Uterus (tissue), 4 donors: ENCODE measurements at places on chromosomes 2 and 18. TPM values are rescaled to one million over a fixed set of nuclear protein-coding genes. Genes with fewer than 3 reads are reported as not detected.

RNF138 gene
- 23.8 TPM for total RNA-seq

- H3K27ac ChIP-seq, result no peak overlapping the region
- H3K4me3 ChIP-seq, result no peak overlapping the region
- H3K36me3 ChIP-seq, result no peaks in the 10 kb centered on the region
- no peaks in the 10 kb centered on the region for H3K4me1 ChIP-seq
- no peaks in the 10 kb centered on the region for H3K27me3 ChIP-seq
- no peak for DNase-seq
Measured at GRCh38 chr18:40274618-40275196, 1680.3 kb upstream of the PIK3C3 start.

GRCh38 chr2:108385411-108386071 lies 7.8 kb downstream of the SULT1C4 start:
- no peaks in the 10 kb centered on the region for H3K36me3 ChIP-seq
- H3K4me1 ChIP-seq, result no peaks in the 10 kb centered on the region
- no peak overlapping the region for H3K4me3 ChIP-seq
- no peaks in the 10 kb centered on the region for H3K27me3 ChIP-seq
- no peak for DNase-seq

ZNF385B gene
- 0.41 TPM for total RNA-seq

DNA sequence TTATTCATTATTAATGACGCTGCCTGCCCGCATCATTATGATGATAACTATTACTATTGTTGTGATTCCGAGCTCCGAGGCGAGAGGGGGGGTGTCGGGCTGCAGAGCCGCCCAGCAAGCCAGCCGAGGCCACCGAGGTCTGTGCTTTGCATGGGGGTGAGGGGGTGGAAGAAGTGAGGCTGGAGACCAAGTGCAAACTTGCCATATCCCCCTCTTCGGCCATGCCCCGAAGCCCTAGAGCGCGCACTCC lies 3.6 kb downstream of the BCL11A start:
- H3K4me3 ChIP-seq, result peak overlapping the region; percentile 26
- no peaks in the 10 kb centered on the region for H3K36me3 ChIP-seq
- DNase-seq, result no peak
- H3K4me1 ChIP-seq, result peaks cover 29% of the 10 kb centered on the region

CYP27C1 gene
- total RNA-seq, result 1.2 TPM

FBXO36 gene
- total RNA-seq, result 0.88 TPM

DNA sequence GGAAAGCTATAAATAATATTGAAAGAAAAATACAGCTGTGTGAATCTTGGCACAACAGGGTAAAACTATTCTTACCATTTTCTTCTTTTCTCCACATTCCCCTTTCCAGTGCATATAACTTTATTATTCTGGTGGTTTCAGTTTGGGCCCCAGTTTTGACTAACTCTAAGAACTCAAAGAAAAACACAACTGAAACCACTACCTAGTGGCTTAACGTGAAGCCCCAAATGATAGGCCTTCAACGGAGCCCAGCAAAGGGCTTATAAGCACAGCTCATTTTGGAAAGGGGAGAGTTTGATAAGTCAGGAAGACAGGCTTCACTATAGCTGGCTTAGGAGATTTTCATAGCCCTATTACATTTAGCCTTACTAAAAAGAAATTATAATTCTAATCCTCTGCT lies 62.4 kb downstream of the PPP1R1C start:
- no peak overlapping the region for H3K27ac ChIP-seq
- no peaks in the 10 kb centered on the region for H3K4me1 ChIP-seq
- no peak overlapping the region for H3K4me3 ChIP-seq
- no peak for DNase-seq
- H3K27me3 ChIP-seq, result no peaks in the 10 kb centered on the region

DNA sequence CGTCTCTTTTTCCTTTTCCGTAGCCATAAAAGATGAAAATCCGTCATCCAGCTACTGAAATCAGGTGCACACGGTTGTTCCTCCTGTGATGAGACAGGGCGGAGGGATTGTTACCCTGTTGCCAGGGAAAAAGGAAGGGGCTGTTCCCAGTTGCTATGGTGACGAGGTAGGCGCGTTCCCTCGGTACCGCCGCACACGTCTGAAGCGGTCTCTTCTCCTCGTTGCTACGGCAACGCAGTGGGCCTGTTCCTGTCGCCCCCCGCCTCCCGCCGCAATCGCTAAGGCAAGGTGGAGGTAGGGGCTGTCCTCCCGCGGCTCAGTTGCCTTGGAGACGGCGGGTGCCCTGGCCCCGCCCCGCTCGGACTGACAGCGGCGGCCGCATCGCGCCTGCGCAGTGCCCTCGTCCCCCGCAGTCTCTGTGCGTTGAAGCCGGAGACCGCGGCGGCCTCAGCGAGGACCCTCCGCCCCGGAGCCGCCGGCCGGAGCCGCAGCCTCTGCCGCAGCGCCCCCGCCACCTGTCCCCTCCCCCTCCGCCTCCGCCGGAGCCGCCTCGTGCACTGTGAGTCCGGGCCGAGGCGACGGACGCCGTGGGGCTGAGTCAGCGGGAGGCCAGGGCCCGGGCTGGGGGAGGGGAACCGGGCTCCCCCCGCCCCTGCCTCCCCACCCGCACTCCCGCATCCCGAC lies at the start of gene MAPRE3:
MAPRE3 (plus strand) TSS at position 394 of the 684 bp plus-strand sequence. CDS start 51,582 bp downstream, outside the sequence.
- no peaks in the 10 kb centered on the region for H3K27me3 ChIP-seq
- peak within 1 kb of the TSS; percentile 73 for H3K4me3 ChIP-seq
- peak within 1 kb of the TSS; percentile 91 for H3K27ac ChIP-seq
- H3K36me3 ChIP-seq, result no peaks in the 10 kb centered on the region
- H3K4me1 ChIP-seq, result peaks cover 6% of the 10 kb centered on the region

GRCh38 chr2:102558463-102558862 lies 60.9 kb upstream of the SLC9A2 start:
- H3K36me3 ChIP-seq, result no peaks in the 10 kb centered on the region
- H3K4me1 ChIP-seq, result no peaks in the 10 kb centered on the region
- no peak overlapping the region for H3K4me3 ChIP-seq
- DNase-seq, result no peak

- no peaks in the 10 kb centered on the region for H3K36me3 ChIP-seq
- H3K27me3 ChIP-seq, result no peaks in the 10 kb centered on the region
- H3K4me3 ChIP-seq, result no peak overlapping the region
- no peaks in the 10 kb centered on the region for H3K4me1 ChIP-seq
- H3K27ac ChIP-seq, result no peak overlapping the region
- no peak for DNase-seq
Measured at GRCh38 chr2:140643761-140644187, 1487.0 kb downstream of the LRP1B start.

GRCh38 chr2:10260130-10260529 lies 42.6 kb upstream of the HPCAL1 start:
- no peaks in the 10 kb centered on the region for H3K4me1 ChIP-seq
- H3K27ac ChIP-seq, result no peak overlapping the region
- no peak for DNase-seq
- H3K27me3 ChIP-seq, result no peaks in the 10 kb centered on the region
- H3K4me3 ChIP-seq, result no peak overlapping the region
- no peaks in the 10 kb centered on the region for H3K36me3 ChIP-seq

- H3K4me1 ChIP-seq, result no peaks in the 10 kb centered on the region
- no peak for DNase-seq
- no peak overlapping the region for H3K4me3 ChIP-seq
- H3K27ac ChIP-seq, result no peak overlapping the region
- H3K36me3 ChIP-seq, result no peaks in the 10 kb centered on the region
Measured at GRCh38 chr2:3151153-3151918, 226.3 kb downstream of the EIPR1 start.

DNA sequence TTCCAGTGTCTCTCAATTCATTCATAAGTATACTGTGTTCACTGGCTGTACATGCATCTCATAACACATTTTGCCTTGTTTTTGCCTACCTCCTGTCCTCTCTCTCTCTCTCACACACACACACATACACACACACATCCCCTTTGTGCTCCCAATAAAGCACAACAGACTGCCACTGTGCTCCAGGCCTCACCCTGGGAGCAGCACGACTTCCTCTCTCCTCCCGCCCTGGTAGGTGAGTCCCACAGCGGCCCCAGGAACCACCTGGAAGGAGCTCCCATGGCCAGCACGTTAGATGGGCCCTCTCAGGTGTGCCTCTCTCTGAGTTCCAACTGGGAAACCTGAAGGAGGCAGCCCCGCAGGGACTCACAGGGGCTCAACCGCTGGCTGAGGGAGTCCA lies 65.4 kb downstream of the MARCHF4 start:
- H3K27me3 ChIP-seq, result no peaks in the 10 kb centered on the region
- no peaks in the 10 kb centered on the region for H3K36me3 ChIP-seq
- DNase-seq, result no peak
- H3K4me1 ChIP-seq, result no peaks in the 10 kb centered on the region
- H3K4me3 ChIP-seq, result no peak overlapping the region
- H3K27ac ChIP-seq, result no peak overlapping the region

GRCh38 chr2:237160271-237160919 lies 74.7 kb downstream of the COPS8 start:
- peaks cover 6% of the 10 kb centered on the region for H3K4me1 ChIP-seq
- no peaks in the 10 kb centered on the region for H3K27me3 ChIP-seq
- no peaks in the 10 kb centered on the region for H3K36me3 ChIP-seq
- H3K27ac ChIP-seq, result peak overlapping the region; percentile 79
- DNase-seq, result no peak

- H3K36me3 ChIP-seq, result no peaks in the 10 kb centered on the region
- no peak overlapping the region for H3K27ac ChIP-seq
- no peak for DNase-seq
- H3K4me1 ChIP-seq, result no peaks in the 10 kb centered on the region
- H3K4me3 ChIP-seq, result no peak overlapping the region
- no peaks in the 10 kb centered on the region for H3K27me3 ChIP-seq
Measured at GRCh38 chr2:136086253-136087016, 31.5 kb downstream of the CXCR4 start.

DNA sequence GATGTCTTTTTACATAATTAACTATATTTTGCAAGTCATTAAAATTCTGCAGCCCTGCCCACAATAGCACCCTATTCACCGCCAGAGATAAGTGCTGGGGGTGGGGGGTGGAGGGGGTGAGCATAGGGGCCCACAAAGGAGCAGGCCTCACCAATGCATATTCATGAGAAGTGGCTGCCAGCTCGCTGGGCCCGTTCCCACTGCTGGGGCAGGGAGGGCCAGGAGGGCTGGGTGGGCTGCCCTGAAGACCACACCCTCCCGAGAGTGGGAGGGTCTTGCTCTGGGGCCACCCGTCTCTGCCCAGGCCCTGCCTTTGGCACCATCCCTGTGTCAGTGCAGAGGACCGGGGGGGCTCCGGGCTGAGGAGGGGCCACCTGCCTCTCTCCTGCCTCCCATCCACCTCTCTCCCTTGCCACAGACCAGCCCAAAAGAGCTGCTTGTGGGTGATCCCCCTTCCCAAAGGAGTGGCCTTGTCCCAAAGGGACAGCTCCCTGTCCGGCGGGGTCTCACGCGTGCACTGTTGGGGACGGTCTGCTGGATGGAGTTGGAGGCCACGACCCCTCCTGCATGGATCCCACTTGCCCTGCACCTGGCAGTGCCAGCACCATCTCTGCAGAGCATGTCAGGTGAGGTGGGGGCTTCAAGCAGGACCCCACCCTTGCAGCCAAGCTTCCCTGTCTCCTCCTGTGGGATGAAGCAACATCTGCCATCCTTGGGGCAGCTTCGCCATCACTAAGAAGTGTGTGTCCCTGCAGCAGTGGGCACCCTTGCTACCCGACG lies 138.8 kb upstream of the GPC1 start:
- H3K4me1 ChIP-seq, result no peaks in the 10 kb centered on the region
- no peaks in the 10 kb centered on the region for H3K27me3 ChIP-seq
- H3K36me3 ChIP-seq, result no peaks in the 10 kb centered on the region

DNA sequence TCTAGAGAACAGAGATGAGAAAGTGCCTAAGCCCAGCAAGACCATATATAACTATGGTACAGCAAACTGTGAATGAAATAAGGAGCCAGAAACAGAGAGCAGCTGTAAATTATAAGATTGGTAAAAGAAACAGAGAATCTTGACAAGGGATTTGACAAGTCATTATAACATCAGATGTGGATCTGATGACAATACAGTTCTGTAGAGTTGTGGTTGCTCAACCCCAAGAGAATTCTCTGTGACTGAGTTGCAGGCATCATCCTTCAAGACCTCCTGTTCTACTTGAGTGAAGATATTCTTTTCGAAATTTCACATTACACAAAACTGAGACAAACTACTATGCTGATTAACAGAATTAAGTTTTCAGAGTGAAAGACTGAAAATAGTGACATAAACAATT lies 343.1 kb upstream of the SLC39A10 start:
- DNase-seq, result no peak
- H3K27me3 ChIP-seq, result no peaks in the 10 kb centered on the region
- H3K27ac ChIP-seq, result no peak overlapping the region
- no peaks in the 10 kb centered on the region for H3K36me3 ChIP-seq
- H3K4me3 ChIP-seq, result no peak overlapping the region
- H3K4me1 ChIP-seq, result no peaks in the 10 kb centered on the region

CROCC2 gene
- total RNA-seq, result 1.8 TPM

DNA sequence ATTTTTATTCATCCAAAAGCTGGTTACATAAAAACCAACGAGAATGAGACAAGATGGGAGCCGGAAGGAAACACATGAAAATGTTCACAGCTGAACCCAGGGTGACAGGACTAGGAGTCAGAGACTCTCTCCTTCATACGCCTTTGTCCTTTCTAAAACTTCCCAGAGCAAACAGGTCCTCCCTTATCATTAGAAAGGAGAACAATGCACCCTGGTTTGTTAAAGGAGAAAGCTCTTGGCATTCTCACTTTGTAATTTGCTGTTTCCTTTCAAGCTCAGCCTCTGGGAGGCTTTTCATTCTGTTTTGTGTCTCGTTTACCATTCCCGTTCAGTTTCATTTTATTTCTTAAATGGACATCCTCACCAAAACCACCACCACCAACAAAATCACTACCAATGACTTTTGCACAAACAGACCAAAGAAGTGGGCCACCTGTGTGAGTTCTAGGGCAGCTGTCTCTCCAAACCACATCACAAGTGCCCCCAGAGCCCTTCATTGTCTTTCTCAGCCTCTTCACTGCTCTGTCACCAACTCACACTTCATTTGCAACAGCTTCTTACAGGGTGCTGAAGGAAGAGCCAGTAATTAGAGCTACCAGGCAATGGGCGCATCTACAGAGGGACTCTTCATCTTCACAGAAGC lies 105.3 kb downstream of the HDAC4 start:
- H3K4me1 ChIP-seq, result no peaks in the 10 kb centered on the region
- H3K27ac ChIP-seq, result peak overlapping the region; percentile 49
- H3K4me3 ChIP-seq, result no peak overlapping the region
- no peaks in the 10 kb centered on the region for H3K36me3 ChIP-seq
- no peak for DNase-seq

ASB18 gene
- total RNA-seq, result not detected

DNA sequence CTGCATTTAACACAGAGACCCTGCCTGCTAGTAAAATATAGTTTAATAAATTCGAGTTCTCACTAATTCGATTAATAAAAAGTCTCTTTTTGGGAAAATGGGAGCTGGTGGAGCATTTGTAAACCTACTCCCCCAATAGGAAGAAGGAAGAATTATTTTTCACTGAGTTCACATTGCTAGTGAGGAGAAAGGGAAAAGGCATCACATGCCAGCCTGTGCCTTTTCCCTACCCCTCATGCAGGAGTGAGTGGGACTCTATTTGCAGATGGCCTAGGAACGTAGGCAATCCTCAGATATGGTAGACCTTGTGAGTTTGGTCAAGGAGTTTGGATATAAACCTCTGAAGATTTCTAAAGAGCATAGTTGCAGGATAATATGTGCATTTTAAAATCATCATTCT lies 218.4 kb upstream of the TRIB2 start:
- DNase-seq, result no peak
- no peak overlapping the region for H3K27ac ChIP-seq
- no peak overlapping the region for H3K4me3 ChIP-seq
- H3K27me3 ChIP-seq, result no peaks in the 10 kb centered on the region

FOXD4L1 gene
- total RNA-seq, result not detected

- no peak overlapping the region for H3K27ac ChIP-seq
- H3K4me1 ChIP-seq, result no peaks in the 10 kb centered on the region
- no peak for DNase-seq
- no peaks in the 10 kb centered on the region for H3K36me3 ChIP-seq
- no peak overlapping the region for H3K4me3 ChIP-seq
Measured at GRCh38 chr2:232593982-232594381, 39.4 kb upstream of the EFHD1 start.

VIT gene
- total RNA-seq, result 1.6 TPM

TEX44 gene
- not detected for total RNA-seq
